ENCODE measurements at places on chromosomes 5 and 9. TPM values are rescaled to one million over a fixed set of nuclear protein-coding genes. Genes with fewer than 3 reads are reported as not detected.

DNA sequence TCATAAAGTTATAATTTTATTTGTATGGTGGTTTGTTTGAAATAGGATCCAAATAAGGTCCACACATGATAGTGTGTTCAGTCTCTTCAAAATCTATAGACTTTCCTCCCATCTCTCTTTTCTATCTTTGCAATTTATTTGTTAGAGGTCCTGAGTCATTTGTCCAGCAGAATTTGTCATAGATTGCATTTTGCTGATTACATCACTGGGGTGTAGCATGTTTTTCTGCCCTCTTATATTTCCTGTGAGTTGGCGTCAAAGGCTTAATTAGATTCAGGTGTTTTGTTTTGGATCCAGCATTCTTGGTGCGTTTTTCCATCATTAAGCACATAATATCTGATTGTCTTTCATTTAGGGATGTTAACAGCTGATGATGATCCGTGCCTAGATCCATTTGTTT lies 15.0 kb downstream of the CYFIP2 start:
- no peak for DNase-seq

GRCh38 chr9:108083160-108083750 lies 593.7 kb upstream of the KLF4 start:
- DNase-seq, result no peak

GRCh38 chr5:115319007-115319406 lies 22.6 kb upstream of the CCDC112 start:
- DNase-seq, result no peak

The C5orf58 gene
- total RNA-seq, result not detected

The PKN3 gene
- 28.0 TPM for total RNA-seq

- DNase-seq, result no peak
These were observed 365.3 kb downstream of the BNC2 start for GRCh38 chr9:16505199-16505598.

- no peak for DNase-seq
These were observed 223.8 kb upstream of the S1PR3 start for GRCh38 chr9:88767504-88767790.

The RASEF gene
- not detected for total RNA-seq

DNA sequence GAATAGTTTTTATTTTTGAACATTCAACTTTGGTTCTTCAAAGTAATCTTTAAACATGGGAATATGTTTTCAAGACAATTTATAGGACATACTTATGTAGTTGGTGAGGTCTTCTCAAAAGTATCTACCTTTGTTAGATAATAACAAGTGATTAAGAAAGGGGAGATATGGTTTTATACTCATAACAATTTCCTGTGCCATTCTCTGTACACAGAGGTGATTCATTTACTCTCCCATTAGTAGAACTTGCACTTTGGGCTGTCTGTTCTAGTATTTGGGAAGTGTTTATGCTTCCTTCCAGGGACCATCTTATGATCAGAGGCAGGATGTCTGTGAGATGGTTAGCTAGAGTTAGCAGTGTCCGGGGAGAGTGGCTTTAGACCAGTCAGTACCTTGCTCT lies 15.2 kb downstream of the LSM11 start:
- no peak for DNase-seq

- DNase-seq, result no peak
These were observed 263.5 kb downstream of the ARHGAP26 start for GRCh38 chr5:143033535-143034250.

DNA sequence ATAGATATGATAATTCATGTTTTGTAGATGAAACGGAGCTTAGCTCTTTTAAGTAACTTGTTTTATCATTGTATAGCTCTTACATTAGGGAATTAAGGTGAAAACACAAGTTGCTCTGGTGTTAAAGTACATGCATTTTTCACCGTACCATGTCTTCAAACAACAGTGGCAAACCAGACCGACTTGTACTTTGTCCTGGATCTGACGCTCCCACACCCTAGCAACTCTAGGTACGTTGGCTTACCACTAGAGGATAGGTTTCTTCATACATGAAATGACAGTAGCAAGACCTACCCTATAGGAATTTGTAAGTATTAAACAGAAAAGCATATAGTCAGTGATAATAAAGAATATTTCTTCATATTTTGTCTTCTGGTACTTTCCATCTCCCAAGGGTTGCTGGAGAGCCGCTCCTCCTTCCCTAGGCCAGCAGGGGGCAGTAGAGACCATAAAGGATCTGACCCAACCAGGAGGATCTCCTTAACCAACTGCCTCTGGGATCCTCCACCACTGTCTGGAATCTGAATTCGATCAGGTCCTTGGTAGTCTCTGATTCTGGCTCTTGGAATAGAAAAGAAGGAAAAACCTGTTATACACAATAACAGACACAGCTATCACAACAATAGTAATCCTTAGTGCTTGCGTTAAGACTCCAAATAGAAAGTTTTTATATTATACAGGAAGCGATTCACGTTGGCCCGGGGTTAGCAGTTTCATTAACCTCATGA lies 136.7 kb downstream of the CAVIN4 start:
- peak; percentile 13 for DNase-seq

DNA sequence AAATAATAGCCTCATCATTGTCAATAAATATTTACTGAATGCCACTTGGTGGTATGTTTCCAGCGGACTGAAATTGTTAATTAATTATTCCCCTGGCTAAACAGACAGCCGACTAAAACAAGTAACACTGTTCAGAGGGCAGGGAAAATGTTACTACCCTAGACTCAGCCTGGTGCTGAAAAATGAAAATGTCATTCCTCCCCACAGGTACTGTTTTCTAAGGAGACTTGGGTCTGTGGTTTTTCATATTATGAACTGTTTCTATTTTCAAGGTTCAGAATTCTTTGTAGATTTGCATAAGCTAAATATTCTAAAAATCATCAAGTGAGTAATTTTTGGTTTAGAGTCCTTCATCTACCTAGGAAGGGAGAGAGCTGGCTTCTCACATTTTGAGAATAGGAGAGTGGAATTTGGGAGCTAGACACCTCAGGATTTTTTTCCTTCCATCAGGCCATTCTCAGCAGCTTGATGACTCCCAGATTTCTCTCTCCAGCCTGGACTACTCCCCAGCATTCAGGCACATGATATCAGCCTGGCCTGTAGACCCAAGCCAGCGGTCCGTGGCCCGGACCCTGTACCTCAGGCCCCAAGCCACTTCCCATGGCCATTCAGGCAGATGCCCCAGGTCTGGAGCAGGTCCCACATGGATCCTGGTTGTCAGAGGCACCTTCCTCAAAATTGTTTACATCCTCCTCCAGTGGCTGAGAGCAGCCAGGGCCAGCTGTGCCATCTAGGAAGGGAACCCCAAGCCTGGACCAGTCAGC lies 24.4 kb downstream of the BHMT start:
- no peak for DNase-seq

DNA sequence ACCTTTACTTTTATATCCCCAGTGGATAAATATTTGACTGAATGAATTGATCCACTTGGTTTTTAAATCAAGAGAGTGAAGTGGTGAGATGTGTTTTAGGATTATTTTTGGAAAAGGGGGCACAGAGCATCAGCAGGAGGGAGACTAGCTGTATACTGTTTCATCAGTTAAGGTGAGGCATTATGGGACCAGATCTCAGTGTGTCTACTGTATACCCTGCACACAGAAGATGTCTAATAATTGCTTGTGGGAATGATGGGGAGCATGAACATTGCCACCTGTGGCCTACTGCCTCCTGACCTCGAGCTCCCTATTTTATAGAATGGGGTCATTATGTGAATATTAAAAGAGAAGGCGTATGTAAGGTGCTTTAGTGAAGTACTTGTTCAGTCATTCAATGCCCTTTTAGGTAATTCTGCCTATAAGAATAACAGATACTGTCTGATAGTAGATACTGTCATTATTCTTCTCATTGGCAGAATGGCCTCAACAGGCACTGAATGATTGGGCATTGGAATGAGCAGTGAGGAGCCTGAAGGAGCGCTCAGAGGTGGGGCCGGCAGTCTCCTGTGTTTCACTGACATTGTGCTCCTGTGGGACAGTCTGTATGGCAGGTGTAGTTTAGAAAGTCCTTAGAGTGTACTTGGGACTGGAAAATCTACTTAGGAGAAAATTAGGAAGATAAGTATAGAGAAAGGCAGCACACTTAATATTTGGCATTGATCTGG lies 47.4 kb upstream of the FAM120AOS start:
- no peak for DNase-seq

Data from activated T-helper 2 cell treated with anti-CD3 and anti-CD28 coated beads, Interferon-gamma antibody, Interleukin-2, Interleukin-4, amounts not matched to agents 10 μg/mL and 5 μg/mL and 100 μg/mL, durations not matched to agents 14 hours and 24 hours and 36 hours (primary cell).